NCI-H2107 (cell line): ENCODE measurements at places on chromosomes 16 and 17.

- no peak for DNase-seq
These were observed 3.2 kb downstream of the TPSG1 start for GRCh38 chr16:1221628-1222552.

DNA sequence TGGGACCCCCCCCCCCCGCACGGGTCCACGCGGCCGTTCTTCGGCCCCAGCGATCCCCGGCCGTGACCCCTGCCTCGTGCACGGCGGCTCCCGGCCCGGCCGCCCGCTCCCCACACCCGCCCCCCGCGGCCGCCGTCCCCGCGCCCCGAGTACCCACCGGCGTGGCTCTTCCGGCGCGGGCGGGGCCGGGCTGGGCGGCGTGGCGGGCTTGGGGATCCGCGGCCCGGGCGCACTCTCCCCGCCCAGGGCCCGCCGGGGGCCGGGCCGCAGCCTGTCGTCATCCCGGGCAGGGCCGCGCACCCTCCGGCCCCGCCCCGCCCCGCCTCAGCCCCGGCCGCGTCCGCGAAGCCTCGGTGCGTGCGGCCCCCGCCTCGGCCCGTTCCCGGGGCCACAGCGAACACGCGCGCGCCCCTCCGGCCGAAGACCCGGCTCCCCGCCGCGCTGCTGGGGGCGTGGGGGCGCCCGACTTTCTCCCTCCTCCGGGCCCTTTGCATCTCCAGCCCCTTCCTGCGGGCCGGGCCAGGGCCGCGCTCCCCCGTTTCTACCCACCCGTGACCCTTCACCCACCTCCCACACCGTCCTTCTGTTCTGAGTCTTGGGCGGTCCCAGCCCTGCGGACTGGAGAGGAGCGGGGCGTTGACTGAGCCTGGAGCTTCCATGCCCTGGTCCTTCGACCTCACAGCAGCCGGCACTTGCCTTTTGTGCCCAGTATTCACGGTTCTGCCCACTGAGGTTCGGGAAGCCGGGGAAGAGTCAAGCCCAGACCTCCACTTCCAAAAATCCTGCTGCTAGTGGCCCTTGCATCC lies 840 bp downstream of the MYO1C start:
- DNase-seq: no peak

DNA sequence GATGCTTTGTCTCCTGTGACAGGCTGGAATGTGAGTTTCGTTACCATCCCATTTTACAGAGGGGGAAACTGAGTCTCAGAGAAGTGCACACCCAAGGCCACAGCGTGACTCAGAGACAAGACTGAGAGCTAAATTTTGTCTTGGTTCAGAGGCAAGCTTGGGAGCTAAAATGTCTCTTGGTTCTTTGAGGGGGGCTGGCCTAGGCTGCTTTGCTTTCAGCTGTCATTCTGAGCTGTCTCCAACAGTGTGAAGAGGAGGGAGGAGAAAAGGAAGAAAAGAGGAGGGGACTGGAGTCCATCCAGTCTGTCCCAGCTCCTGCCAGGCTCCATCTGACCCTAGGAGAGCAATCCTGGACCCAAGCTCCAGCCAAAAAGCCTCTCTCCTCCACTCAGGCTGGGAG lies at the start of gene CLEC19A:
TSS of gene CLEC19A (plus strand) at position 301 of the 400 bp plus-strand sequence. CDS start 121 bp downstream, outside the sequence.
- no peak for DNase-seq

GRCh38 chr16:58475091-58475619 lies 24.8 kb upstream of the NDRG4 start:
- DNase-seq: no peak

GRCh38 chr17:81044764-81045589 lies 10.0 kb downstream of the BAIAP2 start:
- DNase-seq: no peak

- DNase-seq: no peak
These were observed 359.1 kb downstream of the SEC14L1 start for GRCh38 chr17:77499699-77500435.

DNA sequence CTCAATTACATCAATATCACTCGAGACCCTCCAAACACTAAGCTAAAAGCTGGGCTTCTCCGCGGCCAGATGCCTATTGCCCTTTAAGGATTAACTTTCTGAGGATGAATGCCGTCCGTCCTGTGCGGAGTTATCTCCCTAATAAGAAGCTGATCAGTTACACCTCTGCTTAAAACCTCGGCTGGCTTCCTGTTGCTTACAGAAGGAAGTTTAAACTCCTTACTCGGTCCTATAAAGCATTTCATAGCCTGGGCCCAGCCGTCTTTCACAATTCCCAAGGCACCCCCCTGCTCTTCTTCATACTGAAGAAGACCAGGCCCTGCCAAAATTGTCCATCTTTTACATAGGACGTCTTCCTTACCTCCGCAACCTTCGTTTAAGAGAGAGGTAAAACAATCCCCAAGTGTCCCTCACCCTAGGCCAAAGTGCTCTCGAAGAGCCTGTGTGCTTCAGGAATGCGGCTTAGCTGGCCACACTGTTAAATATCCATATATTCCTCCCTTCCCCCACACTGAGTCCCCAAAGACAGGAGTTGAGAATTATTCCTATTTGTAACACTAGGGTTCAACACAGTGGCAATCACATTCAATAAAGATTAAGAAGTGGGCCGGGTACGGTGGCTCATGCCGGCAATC lies 112.6 kb upstream of the IRX5 start:
- DNase-seq: no peak

GRCh38 chr16:65537336-65537735 lies 415.5 kb upstream of the CDH11 start:
- DNase-seq: no peak

- DNase-seq: no peak
These were observed 7.6 kb upstream of the IL27 start for GRCh38 chr16:28514246-28514645.
